ENCODE measurements at places on chromosomes 5 and 9.
A peak's percentile ranks its signal among the peaks of the same experiment; 100 is the strongest.

DNA sequence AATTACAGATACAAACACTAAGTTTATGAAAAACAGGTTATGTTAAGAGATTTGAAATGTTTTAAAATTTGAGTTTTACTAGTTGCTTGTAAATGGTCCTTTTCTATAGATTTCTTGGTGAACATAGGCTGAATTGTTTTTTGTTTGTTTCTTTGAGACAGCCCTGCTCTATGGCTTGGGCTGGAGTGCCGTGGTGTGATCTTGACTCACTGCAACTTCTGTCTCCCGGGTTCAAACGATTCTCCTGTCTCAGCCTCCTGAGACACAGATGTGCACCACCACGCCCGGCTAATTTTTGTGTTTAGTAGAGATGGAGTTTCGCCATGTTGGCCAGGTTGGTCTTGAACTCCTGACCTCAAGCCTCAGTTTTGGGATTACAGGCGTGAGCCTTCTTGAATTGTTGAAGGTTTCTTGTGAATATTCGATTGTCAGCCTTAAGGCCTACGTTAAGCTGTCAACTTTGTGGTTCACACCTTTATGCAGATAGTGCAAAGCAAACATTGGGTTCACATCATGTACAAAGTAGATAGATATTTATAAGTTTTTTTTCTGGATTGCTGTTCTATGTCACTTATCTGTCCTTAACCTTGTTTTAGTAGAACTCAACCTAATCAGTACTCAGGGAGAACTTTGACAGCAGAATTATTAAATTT, 26.2 kb downstream of the UHRF2 start:
- DNase-seq, result no peak

- peak; percentile 67 for DNase-seq
Observed at GRCh38 chr5:93790401-93790800, 49.0 kb upstream of the POU5F2 start.

GRCh38 chr5:149419859-149420544, 40.9 kb upstream of the IL17B start:
- DNase-seq, result peak; percentile 74

DNA sequence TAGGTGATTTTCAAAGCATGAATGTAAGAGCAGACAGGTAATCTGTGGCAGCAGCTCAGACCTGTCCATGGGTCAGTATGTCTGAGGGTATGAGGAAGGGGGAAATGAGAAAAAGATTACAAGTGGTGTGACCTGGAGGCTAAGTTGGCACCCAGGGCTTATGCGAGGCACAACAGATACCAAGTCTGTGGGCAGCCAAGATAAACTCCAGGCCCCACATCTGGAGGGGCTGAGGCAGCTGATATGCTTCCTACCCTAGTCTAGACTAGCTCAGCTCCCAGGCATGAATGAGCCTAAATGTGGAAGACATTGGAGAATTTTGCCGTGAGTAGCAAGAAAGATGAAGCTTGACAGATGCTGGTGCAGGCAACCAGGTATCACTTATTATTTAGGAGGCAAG, 151.7 kb downstream of the PIK3R1 start:
- DNase-seq, result no peak

- DNase-seq, result no peak
Observed at GRCh38 chr5:94313696-94314095, 304.7 kb downstream of the KIAA0825 start.
